ENCODE measurements at places on chromosomes 7 and 10.

- DNase-seq: no peak
Measured at GRCh38 chr10:1097436-1097835, 41.3 kb downstream of the WDR37 start.

- no peak for DNase-seq
Measured at GRCh38 chr10:130201043-130201380, 64.8 kb downstream of the GLRX3 start.

DNA sequence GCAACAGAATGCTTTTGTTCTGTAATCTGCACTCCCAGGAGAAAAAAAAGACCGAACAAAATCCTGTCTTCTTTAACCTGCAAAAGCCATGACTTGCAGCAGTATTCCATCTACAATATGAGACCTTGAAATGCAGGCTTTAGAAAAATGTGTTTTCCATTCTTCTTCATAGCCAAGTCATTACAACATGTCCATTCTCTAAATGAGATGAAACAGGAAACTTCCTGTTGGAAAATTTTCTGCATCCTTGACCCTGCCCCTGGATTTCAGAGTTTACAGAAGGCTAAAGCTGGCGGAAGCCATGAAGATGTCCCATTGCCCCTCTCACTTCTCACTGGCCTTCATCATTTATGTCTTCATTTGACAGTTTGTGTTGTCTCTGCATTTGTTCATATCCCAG is 546.4 kb downstream of the TNS3 start:
- no peak for DNase-seq

GRCh38 chr7:112223310-112223709 is 16.8 kb downstream of the ZNF277 start:
- DNase-seq: no peak

DNA sequence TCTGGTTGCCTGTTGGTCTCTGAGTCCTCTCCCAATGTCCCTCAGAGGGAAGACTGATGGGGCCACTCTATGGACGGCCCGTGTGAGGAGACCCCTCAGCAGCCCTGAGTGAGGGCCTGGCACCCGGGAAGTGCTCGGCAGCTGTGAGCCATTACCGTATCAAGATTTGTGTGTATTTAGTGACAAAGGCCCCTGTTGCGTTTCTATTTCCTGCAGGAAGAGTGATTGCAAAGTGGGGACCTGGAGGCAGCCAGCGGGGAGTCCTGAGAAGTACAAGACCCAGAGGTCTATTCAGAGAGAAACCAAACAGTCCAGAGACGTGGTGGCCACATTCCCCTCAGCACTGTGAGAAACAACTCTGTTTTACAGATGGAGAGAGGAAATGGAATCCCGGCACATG is 51.1 kb upstream of the CHST15 start:
- no peak for DNase-seq

DNA sequence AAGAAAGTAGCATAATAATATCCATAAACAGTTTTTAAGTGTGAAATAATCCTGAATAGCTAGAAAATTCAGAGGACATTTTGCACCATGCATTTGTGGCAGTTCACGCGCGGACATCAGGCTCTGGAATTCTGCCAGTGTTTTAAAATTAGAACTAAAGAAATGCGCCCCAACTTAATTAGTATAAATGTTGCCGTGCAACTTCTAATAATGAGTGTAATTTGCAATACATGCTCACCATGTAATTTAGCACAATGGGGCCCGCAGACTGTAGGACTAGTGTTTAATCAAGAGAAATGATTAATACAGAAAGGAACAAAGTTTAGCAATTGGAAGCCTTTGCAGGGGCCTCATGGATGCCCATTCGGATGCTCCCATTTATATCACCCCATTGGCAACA is 96.6 kb downstream of the PTPRE start:
- DNase-seq: no peak

- no peak for DNase-seq
Measured at GRCh38 chr10:49435225-49435624, 39.3 kb upstream of the DRGX start.

- no peak for DNase-seq
Measured at GRCh38 chr7:16889305-16889704, 7.5 kb upstream of the AGR3 start.

DNA sequence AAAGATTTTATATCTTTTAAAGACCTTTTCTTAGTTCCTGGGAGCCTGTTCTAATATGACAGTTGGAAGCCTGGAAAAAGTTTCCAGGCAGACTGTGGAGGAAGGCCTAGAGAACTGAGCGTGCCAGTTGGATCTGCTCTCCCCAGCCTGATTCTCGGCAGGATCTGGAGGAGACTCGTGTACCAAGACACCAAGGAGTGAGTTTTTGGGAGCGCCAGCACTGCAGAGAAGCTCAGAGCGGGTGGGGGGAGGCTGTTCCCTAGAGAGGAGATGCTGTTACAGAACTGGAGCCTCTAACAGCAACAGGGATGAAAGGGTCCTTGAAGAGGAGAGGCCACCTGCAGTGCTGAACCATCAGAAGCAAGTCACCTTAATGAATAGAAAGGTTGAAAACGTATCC is 52.9 kb downstream of the LYZL2 start:
- no peak for DNase-seq

- no peak for DNase-seq
Measured at GRCh38 chr10:48287417-48288391, 13.2 kb upstream of the FRMPD2 start.

DNA sequence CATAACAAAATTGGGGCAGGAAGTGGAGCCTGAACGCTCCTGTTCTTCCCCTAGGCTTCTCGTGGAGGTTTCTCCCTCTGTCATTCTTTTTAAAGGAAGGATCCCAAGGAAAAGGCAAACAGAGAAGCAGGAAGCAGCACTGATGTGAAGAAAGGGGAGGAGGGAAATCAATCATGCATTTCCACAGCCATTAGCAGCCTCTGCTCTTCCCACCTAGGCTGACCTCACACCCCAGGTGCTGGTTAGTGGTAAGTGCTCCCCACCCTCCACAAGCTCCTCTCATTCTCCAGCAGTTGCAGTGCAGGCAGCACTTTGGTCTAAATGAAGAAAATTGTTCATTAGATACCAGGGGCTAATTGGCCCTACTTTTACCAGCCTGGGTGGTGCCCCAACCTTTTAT is 2.6 kb downstream of the CRHR2 start:
- DNase-seq: no peak

- no peak for DNase-seq
Measured at GRCh38 chr7:20236790-20237189, 19.6 kb upstream of the MACC1 start.

DNA sequence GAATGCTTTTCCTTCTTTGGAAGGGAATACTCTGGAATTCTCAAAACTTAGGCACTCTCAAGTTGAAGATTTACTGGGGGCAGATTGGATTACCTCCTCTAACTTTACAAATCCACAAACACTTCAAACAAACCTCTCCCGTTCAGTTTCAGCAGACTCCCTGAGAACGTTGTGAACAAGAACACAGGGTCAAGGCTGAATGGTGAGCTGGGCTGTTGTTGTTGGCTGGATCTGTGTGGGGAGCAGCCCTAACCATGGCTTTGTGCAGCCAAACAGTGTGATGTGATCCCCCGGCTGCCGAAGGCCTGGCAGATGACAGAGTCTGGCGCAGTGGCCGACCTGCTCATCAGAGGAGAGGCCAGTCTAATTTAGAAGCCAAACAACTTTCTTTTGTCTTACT is 93.1 kb downstream of the BMPER start:
- DNase-seq: no peak

DNA sequence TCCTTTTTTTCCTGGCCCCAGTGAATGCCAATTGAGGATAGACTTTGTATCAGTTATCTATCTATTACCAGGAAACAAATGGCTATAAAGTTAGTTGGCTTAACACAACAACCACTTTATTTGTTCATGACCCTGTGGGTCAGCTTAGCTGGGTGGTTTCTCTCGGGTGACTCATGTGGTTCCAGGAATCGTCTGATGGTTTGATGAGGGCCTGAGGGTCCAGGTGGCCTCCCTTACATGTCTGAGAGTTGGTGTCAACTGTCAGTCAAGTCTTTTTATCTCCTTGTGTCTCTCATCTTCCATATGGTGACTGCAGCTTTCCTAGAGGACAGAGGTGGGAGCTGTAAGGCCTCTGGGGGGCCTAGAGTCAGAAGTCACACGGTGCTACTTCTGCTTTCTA is 15.3 kb upstream of the MAPK8 start:
- no peak for DNase-seq

DNA sequence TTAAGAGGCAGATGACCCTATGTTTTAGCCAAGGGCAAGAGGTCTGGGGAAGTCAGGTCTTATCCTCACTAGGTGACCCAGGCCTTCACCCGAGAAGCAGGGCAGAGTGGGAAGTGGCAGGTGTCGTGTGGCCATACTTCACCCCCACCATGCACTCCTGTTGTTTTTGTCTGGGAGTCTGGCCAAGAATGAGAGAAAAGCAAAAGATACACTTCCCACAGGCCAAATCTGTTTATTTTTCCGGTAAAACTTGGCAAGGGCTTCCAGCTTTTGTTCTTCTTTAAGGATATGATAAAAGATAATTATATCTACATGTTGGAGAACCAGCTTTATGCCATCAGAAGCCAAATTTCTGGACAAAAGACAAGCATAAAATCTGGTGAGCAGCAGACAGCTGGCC is 137.4 kb upstream of the CDC14C start:
- no peak for DNase-seq

- no peak for DNase-seq
Measured at GRCh38 chr7:33334349-33334748, 205.0 kb downstream of the BBS9 start.

- DNase-seq: no peak
Measured at GRCh38 chr10:107933076-107933475, 768.6 kb upstream of the SORCS1 start.

DNA sequence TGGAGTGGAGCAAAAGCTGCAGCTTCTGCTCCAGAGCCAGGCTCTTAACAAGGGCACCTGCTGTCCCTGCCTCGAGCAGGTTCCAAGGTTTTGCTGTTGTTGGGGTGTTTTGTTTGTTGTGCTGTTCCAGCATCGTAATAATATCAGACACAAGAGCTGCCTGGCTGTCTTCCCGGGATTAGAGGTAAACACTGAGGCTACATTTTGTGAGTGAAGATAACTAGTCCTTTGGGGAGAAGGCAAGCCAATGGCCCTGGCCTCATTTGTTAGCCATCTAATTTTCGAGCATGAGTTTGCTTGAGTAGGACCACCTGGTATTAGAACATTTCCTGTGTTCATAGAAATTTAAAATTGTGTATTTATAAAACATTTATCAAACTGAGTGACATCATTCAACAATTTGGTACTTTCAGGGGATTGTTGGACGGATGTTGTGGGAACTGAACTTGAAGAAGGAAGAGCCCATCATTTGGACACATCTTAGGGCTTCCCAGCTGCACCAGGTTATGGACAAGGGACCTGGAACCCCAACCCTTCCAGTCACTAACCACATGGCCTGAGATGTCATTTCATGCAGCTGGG is 555.0 kb downstream of the TNS3 start:
- DNase-seq: no peak

DNA sequence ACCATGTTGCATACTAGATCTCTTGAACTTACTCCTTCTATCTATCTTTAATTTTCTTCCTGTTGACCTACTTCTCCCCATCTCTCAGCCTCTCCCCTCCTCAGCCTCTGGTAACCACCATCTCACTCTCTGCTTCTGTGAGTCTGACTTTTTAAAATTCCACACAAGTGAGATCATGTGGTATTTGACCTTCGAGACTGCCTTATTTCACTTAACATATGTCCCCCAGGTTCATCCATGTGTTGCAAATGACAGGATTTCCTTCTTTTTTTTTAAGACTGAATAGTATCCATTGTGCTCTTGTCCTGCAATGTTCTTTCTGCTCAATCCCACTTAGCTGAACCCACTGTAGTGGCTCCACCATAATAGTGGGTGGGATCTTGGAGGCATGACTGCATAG is 51.4 kb upstream of the DNAJC1 start:
- DNase-seq: no peak

GRCh38 chr7:157426463-157427301 is 89.9 kb downstream of the DNAJB6 start:
- DNase-seq: no peak

GRCh38 chr7:134844200-134844599 is 64.8 kb downstream of the CALD1 start:
- no peak for DNase-seq

GRCh38 chr10:60803433-60803832 is 25.2 kb downstream of the CDK1 start:
- no peak for DNase-seq

DNA sequence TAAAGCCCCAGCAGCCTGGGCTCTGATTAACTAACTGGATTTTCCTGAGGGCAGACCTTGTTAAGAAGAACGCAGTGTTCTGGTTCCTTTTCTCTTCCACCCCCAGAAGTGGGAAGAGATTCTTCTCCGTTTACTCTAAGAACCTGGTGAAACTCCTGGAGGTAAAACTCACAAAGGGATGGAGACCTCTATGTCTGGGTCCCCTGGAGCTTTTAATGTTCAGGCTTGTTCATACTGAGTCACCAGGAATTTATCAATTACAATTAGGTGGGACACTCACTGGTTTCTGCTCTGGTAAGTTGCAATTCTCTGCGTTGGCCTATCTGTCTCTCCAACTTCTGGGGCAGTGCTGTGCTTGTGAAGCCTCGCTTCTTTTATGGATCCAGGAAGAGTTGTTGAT is 73.3 kb upstream of the CACNB2 start:
- DNase-seq: no peak

DNA sequence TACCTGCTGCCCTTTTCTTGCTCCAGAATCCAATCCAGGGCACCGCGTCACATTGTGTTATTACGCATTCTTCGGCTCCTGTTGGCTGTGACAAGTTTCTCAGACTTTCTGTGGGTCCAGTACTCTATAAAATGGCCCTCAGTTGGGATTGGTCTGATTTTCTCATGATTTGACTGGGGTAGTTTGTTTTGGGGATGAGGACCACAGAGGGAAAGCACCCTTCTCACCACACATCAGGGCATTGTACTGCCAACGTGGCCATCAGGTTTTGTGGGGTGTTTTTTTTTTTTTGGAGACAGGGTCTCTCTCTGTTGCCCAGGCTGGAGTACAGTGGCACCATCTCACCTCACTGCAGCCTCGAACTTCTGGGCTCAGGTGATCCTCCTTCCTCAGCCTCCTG is 17.0 kb upstream of the ORAI2 start:
- no peak for DNase-seq

- no peak for DNase-seq
Measured at GRCh38 chr7:138425026-138425425, 35.0 kb upstream of the TRIM24 start.

DNA sequence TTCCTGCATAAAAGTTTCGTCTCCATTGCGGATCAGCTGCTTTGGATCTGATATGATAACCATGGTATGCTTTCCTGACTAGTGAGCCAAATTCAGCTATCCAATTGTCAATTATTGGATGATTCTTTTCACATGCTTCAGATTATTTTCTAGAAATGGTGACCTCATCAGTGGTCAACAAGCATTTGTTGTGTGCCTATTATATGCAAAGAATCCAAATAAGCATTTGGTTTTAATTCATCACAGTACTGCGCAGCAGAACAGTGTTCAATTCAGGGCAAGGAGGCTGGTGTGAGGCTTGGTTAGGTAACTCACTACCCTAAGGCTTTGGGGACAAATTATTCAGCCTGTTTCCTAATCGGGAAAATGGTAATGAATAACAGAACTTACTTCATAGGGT is 200.5 kb downstream of the SKAP2 start:
- DNase-seq: no peak

- no peak for DNase-seq
Measured at GRCh38 chr7:121002757-121003200, 14.3 kb downstream of the CPED1 start.

- DNase-seq: no peak
Measured at GRCh38 chr7:21330462-21331178, 97.3 kb upstream of the SP4 start.
